ENCODE measurements at places on chromosomes 2 and 18.

- no peak for DNase-seq
Measured at GRCh38 chr2:127225186-127225960, 5.3 kb upstream of the CYP27C1 start.

DNA sequence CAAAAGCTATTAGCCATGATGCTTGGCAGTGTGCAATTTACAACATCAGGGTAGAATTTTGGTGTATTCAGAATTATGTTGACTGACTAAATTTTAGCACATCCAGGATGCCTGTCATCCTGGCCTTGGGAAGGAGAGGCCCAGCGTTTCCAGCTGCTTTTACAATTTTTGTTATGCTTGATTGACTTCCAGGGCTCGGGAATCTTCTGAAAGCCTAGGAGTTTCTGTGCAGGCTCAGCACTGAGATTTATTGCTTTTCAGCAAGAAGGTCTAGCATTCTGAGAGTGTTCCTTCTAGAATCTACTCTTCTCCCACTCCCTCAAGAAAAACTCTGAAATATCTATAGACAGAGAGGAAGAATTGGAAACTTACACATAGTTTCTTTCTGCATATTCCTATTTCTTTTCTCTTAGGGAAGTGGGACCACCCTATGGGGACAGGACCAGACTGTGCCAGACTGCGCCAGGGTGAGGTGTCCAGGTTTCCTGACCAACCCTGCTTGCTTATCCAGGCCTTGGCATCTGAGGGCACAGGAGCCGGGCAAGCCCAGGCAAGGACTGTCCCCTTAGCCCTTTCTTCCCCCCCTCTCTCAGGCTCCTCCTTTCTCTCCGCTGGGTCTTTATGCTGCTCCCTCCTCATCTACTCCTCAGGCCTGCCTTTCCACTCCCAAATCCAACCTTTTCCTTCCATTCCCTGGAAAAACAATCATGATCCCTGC is 26.9 kb downstream of the MAIP1 start:
- DNase-seq, result no peak

- no peak for DNase-seq
Measured at GRCh38 chr2:239502430-239503186, 101.8 kb upstream of the HDAC4 start.

- DNase-seq, result no peak
Measured at GRCh38 chr2:213010106-213010779, 141.2 kb downstream of the IKZF2 start.

DNA sequence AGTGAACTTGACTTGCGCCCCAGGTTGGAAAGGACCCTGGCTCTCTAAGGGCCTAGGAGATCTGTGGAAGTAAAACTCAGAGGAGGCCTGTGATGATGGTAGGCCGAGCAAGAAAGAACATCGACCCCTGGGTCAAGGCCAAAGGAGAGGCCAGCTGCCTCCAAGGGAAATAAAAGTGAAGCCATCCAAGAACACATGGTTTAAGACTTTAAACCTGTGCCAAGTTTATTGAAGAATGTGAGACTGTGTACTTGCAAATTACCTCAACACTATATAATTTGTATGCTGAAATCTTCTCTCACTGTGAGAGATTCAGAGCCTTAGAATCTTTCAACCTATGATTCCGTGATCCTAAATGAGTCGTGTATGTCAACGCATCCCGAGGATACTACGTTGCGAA is 40.7 kb upstream of the COBLL1 start:
- no peak for DNase-seq

DNA sequence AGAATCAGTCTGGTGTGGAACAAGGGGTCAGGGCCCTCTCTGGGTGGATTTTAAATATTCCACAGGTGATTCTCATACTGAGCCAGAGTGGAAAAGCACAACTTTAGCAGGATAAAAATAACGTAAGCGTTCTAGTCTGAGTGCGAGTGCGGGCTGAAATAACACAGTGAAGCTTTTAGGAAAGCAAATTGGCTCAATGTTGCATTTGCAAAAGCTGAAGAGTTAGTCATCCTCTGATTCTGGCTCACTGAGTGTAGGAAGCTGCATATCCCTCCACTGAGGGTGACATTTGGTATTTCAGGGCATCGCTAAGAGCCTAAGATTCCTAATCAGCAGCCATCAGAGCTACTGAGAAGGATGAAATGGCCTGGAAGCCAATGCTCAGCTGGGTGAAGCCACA is 134.7 kb downstream of the RIF1 start:
- DNase-seq, result no peak

DNA sequence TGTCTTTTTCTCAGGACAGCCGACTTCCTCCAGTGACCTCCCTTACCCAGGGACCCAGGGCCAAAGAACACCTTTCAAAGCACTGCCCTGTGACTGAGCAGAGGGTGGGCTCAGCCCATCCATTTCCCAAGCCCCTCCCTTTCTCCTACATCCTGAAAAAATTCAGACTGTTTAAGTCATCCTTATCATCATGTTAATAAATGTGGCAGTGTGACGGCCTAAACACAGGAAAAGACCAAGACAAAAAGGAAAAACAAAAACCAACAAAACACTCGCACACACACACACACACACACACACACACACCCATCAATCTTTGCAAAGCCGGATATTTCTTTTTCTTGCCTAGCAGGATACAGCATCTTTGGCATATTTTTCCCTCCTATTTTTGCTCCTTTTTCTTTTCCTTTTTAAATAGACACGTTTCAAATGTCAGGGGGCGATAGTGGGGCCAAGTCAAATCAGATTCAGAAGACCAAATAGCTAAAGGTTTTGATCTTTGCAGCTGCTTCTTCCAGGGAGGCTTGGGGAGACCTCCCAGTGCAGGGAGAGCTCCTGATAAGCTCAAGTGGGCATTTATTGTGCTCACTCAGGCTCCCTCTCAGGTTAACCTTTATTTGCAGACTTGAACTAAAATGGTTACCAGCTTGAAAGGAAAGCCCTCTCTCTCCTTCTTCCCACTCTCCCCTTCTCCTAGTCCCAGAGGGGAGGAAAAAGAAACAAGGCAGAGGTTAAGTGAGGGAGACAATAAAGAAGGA is 39.5 kb upstream of the NRP2 start:
- no peak for DNase-seq

DNA sequence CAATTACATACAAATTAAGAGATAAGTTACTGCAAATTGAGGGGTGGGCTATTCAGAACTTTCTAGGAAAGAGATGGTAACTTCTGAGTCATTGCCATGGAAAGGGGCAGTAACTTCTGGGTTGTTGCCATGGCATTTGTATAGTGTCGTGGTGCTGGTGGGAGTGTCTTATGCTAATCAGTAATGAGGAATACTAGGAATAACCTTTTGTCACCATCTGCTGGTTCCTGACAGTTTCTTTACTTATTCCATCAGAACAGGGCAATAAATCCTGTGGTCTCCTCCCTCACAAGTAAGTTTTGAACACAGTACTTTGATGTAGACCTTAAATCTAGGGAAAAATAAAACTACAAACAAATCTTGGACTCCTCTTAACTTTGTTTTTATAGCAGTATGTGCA is 435.4 kb downstream of the BCL11A start:
- no peak for DNase-seq

- DNase-seq, result no peak
Measured at GRCh38 chr18:43886341-43886740, 609.1 kb upstream of the SYT4 start.

- no peak for DNase-seq
Measured at GRCh38 chr2:219650426-219651248, 23.2 kb downstream of the SLC4A3 start.

DNA sequence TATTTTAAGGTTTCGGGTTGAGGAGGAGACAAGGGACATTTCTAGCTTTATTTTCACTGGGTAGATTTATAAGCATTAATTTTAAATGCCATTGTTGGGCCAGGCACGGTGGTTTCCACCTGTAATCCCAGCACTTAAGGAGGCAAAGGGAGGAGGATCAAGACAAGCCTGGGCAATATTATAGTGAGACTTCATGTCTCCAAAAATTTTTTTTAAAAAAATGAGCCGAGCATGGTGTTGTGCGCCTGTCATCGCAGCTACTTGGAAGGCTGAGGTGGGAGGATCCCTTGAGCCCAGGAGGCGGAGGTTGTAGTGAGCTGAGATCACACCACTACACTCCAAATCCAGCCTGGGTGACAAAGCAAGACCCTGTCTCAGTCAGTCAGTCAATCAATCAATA is 45.0 kb downstream of the MBD5 start:
- no peak for DNase-seq

GRCh38 chr18:39215920-39216319 is 1650.3 kb upstream of the CELF4 start:
- DNase-seq, result no peak

DNA sequence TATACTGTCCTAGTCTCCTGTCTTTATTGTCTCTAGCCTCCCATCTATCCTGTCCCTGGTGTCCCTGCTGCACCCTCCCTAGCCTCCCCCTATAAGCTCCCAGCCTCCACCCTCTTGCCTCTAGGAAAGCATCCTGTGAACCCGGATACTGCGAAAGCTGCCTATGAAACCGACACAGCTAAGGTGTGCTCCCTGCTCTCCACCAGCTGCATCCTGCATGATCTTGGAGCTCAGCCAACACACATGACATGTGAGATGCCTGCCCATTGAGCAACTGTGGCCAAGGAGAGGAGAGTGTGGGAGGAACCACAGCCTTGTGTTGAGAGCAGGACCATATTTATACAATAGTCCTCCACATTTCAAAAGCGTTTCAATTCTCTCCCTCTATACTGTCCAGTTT is 187.1 kb downstream of the ZBTB7C start:
- no peak for DNase-seq

DNA sequence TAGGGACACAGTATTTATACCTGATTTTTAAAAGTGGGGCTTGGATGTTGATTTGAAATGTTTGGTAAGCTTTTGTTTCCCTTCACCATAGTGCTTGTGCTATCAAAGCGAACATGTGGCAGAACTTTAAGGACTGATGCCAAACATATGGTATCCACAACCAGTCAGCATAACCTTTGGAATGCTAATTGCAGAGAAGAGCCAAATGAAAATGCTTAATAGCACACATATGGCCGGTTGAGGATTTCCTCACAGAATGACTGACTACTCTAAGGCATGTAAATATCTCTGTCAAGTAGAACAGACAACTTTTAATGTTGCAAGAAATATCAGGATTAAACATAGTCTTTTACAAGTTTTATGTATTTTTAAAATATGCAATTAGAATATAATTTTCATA is 120.9 kb upstream of the COL3A1 start:
- no peak for DNase-seq

DNA sequence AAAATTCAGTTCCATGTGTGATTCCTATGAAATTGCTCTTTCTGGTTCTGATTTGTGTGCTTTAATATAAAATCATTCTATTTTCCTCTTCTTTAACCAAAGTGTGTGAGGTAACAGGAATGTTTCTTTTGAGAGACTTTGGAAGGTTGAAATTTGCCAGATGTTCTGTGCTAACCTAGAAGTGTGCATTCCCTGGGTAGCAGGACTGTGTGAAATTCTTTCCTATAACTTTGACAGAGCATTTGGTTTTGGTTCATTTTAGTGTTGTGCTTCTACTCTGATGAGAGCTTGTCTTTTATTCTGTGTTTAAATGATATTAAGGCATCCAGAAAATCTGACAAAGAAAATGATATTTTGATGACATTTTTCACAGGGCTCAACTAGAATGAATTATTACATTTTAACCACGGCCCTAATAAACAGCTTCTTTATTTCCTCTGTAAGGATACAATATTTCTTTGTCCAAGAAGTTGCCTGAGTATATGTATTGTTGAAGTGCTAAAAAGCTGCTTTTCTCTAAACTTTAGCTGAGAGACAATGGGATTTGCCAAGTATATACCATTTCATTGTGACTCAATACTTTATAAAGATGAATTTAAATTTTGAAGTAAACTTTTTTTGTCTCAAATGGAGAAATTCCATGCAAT is 34.7 kb upstream of the DLX1 start:
- no peak for DNase-seq

DNA sequence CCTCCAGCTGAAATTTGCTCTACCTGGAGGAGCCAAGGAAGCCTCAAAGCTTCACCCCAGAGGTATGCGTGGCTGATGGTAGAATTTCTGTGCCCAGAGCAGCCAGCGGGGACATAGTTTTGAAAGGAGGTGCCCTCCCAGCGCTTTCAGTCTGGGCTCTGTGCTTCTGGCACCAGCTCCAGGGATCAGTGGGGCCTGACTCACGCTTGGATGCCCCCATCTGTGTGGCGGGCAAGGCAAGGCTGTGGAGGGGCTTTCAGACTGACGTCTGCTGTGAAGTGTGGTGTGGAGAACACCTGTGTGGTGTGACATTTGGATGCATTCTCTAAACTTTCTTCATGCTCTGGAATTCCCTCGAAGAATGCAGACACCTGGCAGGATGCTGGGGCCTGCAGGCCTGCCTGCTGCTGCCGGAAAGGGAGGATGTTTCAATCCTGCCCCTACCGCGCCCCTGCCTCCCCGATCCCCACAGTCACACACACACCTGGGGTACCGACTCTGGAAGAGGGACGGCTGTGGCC is 84.1 kb downstream of the CTIF start:
- DNase-seq, result peak; percentile 23

- DNase-seq, result no peak
Measured at GRCh38 chr18:69127873-69128500, 272.7 kb upstream of the DOK6 start.

- DNase-seq, result no peak
Measured at GRCh38 chr2:72138011-72138881, 9.4 kb downstream of the CYP26B1 start.

GRCh38 chr2:60219536-60219935 is 333.9 kb downstream of the BCL11A start:
- no peak for DNase-seq

- DNase-seq, result peak; percentile 53
Measured at GRCh38 chr2:234494361-234495250, 2.3 kb downstream of the ARL4C start.

GRCh38 chr2:20205915-20206524 is 18.9 kb downstream of the SDC1 start:
- no peak for DNase-seq

- peak; percentile 11 for DNase-seq
Measured at GRCh38 chr18:41938445-41938844, 16.6 kb upstream of the PIK3C3 start.

GRCh38 chr2:170144761-170145160 is 33.2 kb upstream of the MYO3B start:
- no peak for DNase-seq

DNA sequence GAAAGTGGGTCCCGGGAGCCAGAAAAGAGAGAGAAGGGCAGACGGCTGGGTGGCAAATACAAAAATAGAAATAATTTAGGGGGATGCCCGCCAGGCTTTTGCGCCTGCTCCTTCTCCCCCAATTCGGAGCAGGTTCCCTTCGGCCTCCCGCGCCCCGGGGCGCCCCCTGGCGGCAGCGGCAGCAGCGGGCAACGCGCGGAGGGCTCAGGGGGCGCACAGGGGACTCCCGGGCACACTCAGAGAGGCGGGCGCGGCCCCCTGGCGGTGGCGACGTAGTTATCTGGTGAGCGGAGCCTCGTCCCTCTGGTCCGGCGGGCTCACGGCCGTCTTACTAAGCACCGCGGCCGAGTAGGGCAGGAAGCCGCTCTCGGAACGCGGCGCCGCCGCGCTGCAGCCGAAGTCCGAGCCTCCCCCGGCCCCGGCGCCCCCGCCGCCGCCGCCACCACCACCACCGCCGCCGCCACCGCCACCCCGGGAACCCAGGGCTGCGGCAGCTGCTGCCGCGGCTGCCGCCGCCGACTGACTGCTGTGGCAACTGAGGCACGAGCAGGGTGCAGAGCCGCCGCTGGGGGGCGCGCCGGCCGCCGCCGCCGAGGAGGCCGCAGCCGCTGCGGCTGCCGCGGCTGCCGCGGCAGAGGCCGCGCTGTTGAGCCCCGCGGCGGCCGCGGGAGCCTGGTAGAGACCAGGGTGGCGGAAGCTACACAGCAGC is 3.8 kb downstream of the EVX2 start:
- peak; percentile 90 for DNase-seq
